ENCODE measurements at places on chromosomes 13 and 19.

GRCh38 chr13:60509601-60510386 lies 112.8 kb downstream of the TDRD3 start:
- no peaks in the 10 kb centered on the region for H3K27me3 ChIP-seq
- peaks cover 65% of the 10 kb centered on the region for H3K36me3 ChIP-seq
- no peak for DNase-seq
- no peak overlapping the region for H3K27ac ChIP-seq
- no peak overlapping the region for H3K4me3 ChIP-seq

DNA sequence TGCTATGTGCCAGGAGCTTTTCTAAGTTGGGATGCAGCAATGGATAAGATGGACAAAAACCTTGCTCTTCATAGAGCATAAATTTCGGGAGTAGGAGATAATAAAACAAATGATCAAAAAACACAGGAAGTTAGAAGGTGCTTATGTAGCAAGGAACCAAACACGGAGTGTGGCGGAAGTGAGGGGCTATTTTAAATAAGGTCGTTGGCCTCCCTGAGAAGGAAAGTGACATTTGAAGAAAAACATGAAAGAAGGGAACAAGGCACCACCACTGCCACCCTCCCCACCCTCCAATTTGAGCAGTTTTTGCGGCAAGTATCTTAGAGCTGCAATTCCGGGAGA lies 3.2 kb upstream of the GSX1 start:
- H3K36me3 ChIP-seq = no peaks in the 10 kb centered on the region
- no peak for DNase-seq
- no peak overlapping the region for H3K4me3 ChIP-seq
- peaks cover under 1% of the 10 kb centered on the region for H3K27me3 ChIP-seq
- peaks cover 48% of the 10 kb centered on the region for H3K4me1 ChIP-seq

DNA sequence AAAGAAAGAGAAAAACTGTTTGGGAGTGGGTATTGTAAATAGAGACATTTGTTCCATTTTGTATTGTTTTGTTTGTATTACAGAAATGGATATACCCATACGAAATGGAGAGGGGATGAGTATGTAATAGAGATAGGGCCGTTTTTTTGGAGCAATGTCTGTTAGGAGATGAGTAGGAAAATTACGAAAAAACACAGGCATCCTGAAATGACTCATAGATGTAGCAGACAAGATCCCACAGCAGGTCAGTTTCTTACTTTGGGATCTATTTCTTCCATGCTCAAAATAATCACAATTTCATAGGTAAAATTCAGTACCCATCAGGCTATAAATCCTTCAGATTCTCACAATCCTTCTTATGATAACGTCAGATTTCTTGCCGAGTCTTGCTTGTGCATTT lies 779.4 kb upstream of the SLITRK1 start:
- H3K4me1 ChIP-seq = no peaks in the 10 kb centered on the region
- no peaks in the 10 kb centered on the region for H3K36me3 ChIP-seq
- H3K27me3 ChIP-seq = no peaks in the 10 kb centered on the region
- no peak for DNase-seq

- peaks cover 4% of the 10 kb centered on the region for H3K36me3 ChIP-seq
- no peak overlapping the region for H3K4me3 ChIP-seq
- H3K4me1 ChIP-seq = no peaks in the 10 kb centered on the region
- H3K27ac ChIP-seq = no peak overlapping the region
- DNase-seq = no peak
Measured at GRCh38 chr19:46564701-46565100, 36.4 kb upstream of the CALM3 start.

DNA sequence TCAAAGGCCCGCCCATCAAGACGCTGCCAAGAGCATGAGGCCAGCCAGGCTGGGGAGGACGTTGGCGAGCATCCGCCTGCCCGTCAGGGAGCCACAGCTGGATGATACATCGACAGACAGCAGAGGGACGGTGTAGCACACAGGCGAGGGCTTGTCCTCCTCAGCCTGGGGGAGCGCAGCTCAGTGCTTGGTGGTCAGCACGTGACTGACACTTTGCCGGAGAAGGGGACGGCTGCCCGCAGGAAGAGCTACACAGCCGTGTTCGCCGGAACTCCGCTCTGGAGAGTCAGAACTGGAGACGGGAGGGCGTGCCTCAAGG lies 34.1 kb downstream of the CSNK1G2 start:
- no peaks in the 10 kb centered on the region for H3K27me3 ChIP-seq
- H3K36me3 ChIP-seq = peaks cover 73% of the 10 kb centered on the region
- no peak overlapping the region for H3K27ac ChIP-seq
- no peak for DNase-seq
